ENCODE measurements at places on chromosomes 4 and X.

DNA sequence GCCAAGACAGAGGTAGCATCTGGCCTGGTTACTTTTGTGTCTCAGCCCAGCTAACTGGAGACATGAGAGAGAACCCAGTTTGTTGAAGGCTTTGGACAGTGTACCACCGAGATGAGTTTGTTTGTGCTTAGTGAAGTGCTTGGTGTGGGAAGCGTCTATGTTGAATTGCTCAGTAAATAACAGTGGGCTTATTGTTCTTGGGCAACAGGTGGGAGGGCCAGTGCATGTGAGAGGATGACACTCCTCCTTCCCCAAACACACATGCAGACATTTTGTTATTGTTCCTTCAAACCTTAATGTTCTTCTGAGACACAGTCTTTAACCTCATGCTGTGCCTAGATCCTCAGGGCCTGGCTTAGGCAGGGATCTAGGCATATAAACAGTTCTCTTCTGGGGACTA, 39.7 kb downstream of the MSN start:
- no peak for DNase-seq

DNA sequence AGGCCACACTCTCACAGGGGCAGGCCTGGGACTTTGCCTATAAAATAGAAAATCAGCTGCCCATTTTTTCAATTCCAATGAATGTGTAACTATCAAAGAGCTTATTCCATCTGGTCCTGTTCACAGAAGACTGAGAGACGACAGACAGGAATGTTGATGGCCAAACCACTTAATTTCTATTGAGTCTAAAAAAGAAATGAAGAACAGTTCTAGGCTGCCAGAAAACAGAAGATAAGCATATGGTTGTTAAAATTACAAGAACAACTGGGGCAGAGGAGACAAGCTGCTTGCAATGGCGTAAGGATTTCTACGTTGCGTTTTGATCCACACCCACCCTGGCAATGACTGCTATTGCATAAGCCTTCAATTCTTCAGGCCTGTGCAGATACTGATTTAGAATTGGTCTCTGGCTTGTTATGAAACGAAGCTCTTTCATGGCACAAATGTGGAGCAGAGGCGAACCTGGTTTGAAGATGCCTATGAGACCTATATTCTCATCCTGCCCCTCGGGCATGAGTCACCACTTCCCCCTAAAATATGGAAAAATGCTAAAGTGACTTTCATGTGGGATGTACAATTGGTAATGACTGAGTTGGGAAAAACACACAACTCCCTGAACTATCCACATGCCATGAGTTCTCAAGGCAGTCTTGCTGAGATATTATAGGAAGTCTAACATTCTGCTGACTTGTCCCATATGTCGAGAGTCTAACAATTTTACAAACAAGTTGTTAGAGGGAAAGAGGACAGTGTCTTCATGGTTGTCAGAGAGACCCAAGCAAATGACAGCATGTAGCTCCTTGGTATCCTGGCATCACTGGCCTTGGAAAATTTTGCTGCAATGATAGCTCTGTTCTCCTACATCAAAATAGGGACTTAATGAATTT, 37.9 kb upstream of the SORBS2 start:
- no peak for DNase-seq

- DNase-seq: no peak
These were observed 23.3 kb downstream of the HAND2 start for GRCh38 chr4:173506597-173507211.

DNA sequence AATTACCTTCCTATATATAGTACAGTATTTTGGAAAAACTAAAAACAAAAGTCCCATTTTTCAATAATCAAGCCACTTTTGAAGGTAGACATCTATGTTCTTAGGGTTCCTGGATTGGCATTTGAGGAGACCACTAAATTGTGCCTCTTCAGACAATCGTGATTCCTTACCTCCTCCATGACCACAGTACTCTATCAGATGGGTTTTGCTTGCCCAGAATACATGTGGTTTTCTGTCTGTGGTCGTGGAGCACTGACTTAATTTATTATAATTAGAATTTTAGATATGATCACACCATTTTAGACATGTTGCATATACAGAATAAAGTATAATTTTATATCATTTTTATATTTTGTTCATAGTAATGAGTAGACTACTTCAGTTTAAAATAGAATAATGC, 67.9 kb downstream of the NDST3 start:
- no peak for DNase-seq

- DNase-seq: no peak
These were observed 1.1 kb downstream of the ZNF141 start for GRCh38 chr4:338759-339097.

Measured in cortex of kidney (tissue), 1 donor.